ENCODE measurements at places on chromosomes 1 and 21. TPM values are rescaled to one million over a fixed set of nuclear protein-coding genes. Genes with fewer than 3 reads are reported as not detected.

GRCh38 chr1:24910751-24911650 lies 19.1 kb downstream of the RUNX3 start:
- peaks cover 30% of the 10 kb centered on the region for H3K4me1 ChIP-seq
- no peaks in the 10 kb centered on the region for H3K36me3 ChIP-seq
- no peak for DNase-seq
- H3K4me3 ChIP-seq, result no peak overlapping the region
- H3K27me3 ChIP-seq, result no peaks in the 10 kb centered on the region

DNA sequence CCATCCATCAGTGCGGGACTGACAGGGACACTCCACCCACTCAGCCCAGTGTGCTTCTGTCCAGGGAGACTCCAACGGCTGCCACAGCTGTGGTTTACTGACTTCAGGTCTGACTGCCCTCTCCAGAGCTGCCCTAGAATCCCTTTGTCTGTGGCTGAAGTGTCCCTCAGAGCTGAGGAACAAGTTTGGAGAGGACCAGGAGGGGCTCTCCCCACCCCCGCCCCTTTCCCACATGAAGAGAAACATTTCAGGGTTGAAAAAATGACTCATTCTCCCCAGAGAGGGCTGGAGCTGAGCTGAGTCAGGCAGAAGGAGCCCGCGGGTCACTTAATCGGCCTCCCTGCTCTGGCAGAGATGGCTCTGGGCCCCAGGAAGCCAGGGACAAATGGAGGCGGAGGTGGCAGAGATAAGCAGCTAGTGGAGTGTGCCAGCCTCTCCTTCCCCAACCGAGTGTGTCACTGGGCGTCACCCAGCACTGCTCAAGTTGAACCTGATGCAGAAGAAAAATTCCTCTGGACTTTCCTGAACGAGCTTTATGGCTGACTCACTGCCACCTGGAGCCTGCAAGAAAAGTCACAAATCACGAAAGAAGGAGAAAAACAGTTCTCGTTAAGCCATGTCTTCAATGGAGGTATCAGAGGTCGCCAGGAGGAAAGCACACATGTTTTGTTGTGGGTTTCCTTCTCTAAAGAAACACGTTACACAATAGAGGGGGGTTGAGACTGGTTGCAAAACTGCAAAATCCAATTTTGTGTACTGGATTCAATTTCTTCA lies 34.3 kb upstream of the ECE1 start:
- no peaks in the 10 kb centered on the region for H3K36me3 ChIP-seq
- H3K27me3 ChIP-seq, result no peaks in the 10 kb centered on the region
- H3K4me3 ChIP-seq, result no peak overlapping the region
- DNase-seq, result peak; percentile 76

DNA sequence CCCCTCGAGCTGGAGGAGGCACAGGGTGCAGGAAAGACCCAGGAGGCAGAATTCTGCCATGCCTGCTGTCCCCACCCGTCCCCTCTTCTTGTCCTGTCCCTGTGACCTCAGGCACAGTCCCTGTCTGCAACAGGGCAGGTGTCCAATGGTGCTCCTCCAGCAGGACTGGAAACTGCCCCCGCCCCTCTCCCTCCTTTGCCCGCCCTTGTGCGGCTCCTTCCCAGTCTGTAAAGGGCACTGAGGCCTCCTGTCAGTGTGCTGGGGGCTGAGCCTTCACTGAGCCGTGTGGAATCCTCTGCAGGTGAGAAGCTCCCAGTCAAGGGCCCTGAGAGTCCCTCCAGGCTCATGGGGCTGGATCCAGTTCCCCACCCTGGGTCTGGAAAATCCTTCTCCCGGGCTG lies 28.9 kb downstream of the PRDM16 start:
- DNase-seq, result no peak
- H3K36me3 ChIP-seq, result no peaks in the 10 kb centered on the region
- H3K27ac ChIP-seq, result no peak overlapping the region
- peaks cover 7% of the 10 kb centered on the region for H3K27me3 ChIP-seq
- H3K4me1 ChIP-seq, result no peaks in the 10 kb centered on the region

DNA sequence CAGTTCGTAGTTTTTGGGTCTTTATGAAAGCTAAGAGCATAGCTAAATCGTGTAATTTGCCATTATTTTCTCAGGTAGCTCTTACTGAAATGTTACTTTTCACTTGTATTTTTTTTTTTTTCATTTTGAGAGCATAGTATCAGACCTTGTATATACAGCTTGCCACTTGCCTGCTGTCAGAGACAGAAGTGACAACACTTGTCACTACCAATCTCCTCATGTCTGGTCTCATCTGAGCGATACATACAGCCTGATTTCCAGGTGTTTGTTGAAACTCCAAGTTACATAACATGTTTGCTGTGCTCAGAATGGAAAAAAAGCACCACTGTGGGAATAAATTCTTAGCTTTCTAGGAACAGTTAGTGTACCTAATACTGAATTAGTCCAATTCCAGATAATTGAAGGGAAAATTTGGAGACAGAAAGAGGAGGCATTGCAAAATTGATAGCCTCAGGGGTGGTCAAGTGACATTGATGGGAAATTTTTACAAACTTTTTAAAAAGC lies 621.4 kb upstream of the PKN2 start:
- H3K4me1 ChIP-seq, result peaks cover 13% of the 10 kb centered on the region
- no peaks in the 10 kb centered on the region for H3K36me3 ChIP-seq
- H3K4me3 ChIP-seq, result no peak overlapping the region
- DNase-seq, result no peak

The IL19 gene
- not detected for polyA plus RNA-seq

The ADCY10 gene
- 0.15 TPM for polyA plus RNA-seq

The ZBTB40 gene
- 5.0 TPM for polyA plus RNA-seq

The ADGRB2 gene
- 13.0 TPM for polyA plus RNA-seq

The TCHHL1 gene
- not detected for polyA plus RNA-seq

Data from SK-N-SH (cell line).